ENCODE measurements at places on chromosomes 5 and 9.

DNA sequence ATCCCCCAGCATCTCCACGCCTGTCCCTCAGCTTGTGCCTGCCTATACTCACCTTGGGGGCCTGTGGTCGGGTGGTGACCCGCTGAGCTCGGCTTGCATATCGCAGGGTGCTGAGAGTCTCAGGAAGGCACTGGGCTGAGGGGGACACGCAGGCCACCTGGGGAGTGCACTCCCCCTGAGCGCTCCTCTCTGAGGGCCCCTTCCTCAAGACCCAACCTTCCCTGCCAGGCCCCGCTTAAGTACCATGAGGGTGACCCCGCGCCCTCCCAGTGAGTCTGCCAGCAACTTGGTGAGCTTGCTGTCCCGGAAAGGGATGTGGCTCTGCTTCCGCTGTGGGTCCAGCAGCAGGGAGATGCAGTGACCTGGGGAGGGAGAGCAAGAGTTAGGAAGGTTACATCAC lies 4.1 kb downstream of the KIF12 start:
- no peak for DNase-seq

DNA sequence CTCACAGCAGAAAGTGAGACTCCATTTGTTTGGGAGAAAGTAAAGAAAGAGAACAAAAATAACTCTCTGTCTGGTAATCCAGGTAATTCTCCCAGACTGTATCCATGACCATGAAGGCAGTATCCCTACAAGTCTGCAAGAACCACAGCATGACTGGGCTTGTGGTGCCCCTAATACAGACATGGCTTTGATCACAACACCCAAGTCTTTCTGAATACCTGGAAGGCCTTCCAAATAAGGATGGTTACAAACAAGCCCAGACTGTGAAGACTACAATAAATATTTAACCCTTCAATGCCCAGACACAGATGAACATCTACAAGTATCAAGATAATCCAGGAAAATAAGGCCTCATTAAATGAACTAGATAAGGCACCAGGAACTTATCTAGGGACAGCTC lies 481.1 kb upstream of the RORB start:
- no peak for DNase-seq

- DNase-seq: no peak
These were observed 4.5 kb downstream of the OCLN start for GRCh38 chr5:69497006-69497520.

DNA sequence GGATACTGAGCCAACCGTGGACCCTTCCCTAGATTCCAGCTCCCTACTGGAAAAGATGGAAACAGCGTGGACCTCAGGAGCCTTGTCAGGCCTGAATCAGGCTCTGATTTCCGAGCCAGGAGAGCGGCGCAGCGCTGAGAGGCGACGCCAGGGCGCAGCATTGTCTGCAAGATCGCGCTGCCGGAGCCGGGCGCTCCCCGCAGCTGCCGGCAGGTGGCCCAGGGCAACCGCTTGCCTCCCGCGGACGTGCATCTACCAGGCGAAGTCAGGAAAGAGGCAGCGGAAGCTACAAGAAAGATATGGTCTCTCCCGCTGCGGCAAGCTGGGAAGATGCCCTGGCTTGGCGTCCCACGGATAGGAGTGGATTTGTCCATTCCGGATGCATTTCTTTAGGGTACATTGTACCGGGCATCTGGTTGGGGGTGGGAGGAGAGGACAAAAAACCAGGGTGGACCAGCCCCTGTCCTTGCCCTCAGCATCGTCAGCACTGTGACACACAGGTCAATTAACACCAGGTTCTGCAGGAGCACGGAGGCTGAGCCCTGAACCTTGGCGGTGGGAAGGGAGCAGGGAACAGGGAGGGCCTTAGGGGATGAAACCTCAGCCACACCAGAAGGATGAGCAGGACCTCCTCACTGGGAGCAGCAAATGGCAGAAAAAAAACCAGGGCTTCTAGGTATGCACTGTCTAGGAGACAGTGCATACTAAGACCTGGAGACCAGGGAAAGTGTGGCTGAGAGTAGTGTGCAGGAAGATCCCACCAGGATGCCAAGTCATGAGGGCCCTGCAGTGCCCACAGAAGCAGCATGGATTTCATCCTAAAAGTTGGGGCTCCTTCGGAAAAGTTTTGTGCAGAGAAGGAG lies 55.9 kb downstream of the SFXN1 start:
- peak; percentile 57 for DNase-seq

GRCh38 chr5:88488130-88488529 lies 219.5 kb upstream of the TMEM161B start:
- no peak for DNase-seq

GRCh38 chr5:41194339-41194738 lies 19.0 kb downstream of the C6 start:
- no peak for DNase-seq

GRCh38 chr9:8917956-8918739 lies 1118.6 kb upstream of the DMAC1 start:
- no peak for DNase-seq

DNA sequence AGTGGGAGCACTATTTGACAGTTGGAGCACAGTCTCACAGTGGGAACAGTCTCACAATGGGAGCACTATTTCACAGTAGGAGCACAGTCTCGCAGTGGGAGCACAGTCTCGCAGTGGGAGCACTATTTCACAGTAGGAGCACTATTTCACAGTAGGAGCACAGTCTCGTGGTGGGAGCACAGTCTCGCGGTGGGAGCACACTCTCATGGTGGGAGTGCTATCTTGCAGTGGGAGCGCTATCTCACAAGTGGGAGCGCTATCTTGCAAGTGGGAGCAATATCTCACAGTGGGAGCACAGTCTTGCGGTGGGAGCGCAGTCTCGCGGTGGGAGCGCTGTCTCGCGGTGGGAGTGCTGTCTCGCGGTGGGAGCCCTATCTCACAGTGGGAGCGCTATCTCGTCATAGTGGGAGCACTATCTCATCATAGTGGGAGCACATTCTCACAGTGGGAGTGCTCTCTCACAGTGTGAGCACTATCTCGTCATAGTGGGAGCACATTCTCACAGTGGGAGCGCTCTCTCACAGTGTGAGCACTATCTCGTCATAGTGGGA lies 56.1 kb downstream of the MED10 start:
- DNase-seq: no peak

- no peak for DNase-seq
These were observed 197.4 kb upstream of the ISL1 start for GRCh38 chr5:51185850-51186329.

GRCh38 chr5:37776826-37777225 lies 63.0 kb downstream of the GDNF start:
- DNase-seq: no peak

DNA sequence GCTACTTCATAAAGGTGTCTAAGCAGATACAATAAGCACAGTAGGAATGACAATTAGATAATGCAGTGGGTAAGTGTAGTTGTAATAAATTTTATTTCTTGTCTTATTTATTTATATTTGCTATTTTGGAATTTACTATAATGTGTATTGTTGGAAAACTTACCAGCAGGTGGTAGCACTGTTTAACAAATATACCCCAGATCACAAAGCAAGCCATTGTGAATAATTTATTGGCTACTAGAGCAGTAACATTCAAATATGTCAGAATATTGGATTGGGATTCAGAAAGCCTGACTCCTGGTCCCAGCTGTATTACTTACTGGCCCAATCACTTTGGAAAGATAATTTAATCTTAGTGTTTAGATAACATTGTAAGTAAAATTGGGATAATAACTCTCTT lies 78.0 kb downstream of the ISOC1 start:
- no peak for DNase-seq

GRCh38 chr5:72467461-72467860 lies 39.7 kb downstream of the ZNF366 start:
- no peak for DNase-seq

DNA sequence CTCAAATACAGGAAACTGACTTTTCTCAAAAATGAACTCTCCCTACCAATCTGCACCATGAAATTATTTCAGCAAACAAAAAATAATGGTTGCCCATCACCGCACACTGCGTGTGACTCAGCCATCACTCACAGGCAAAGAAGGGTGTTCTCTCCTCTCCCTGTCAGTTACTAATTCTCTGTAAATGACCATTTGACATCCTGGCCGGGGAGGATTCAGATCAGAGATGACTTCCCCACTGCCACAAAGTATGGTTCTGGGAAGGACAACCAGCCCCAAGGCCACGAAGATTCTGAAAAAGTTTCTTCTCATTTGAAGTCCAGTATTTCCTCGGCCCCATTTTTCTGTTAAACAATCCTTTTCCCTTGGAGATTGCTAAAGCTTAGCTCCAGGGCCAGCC lies 199.4 kb downstream of the AUH start:
- no peak for DNase-seq

GRCh38 chr5:3197304-3198073 lies 398.1 kb upstream of the IRX1 start:
- no peak for DNase-seq

- no peak for DNase-seq
These were observed 179.0 kb downstream of the YTHDC2 start for GRCh38 chr5:113692466-113692865.

Data from stimulated activated CD8-positive, alpha-beta memory T cell treated with anti-CD3 and anti-CD28 coated beads, Interleukin-7, amount 100 ng/mL, for 1 hour (primary cell).